Colonic mucosa (tissue), 4 donors: ENCODE measurements at places on chromosomes 16 and 17. TPM values are rescaled to one million over a fixed set of nuclear protein-coding genes. Genes with fewer than 3 reads are reported as not detected.

Gene ZNF785
- 13.3 TPM for total RNA-seq

- peak; percentile 52 for DNase-seq
These were observed 23.6 kb downstream of the RAB40B start for GRCh38 chr17:82674656-82675475.

Gene SOX15
- total RNA-seq = 1.0 TPM

Gene ST6GALNAC2
- total RNA-seq = 3.8 TPM

- peak; percentile 67 for DNase-seq
These were observed 14.3 kb downstream of the SLC16A3 start for GRCh38 chr17:82242977-82243647.

Gene C1QTNF8
- not detected for total RNA-seq

- no peak for DNase-seq
These were observed 9.2 kb downstream of the CHD3 start for GRCh38 chr17:7897773-7898172.

- no peak for DNase-seq
These were observed 2.1 kb downstream of the NMT1 start for GRCh38 chr17:45063198-45063597.

Gene PRKCB
- 10.7 TPM for total RNA-seq

Gene CRYM
- total RNA-seq = 14.0 TPM

Gene GNG13
- total RNA-seq = 0.24 TPM

GRCh38 chr17:12680407-12680897 lies 14.8 kb downstream of the MYOCD start:
- no peak for DNase-seq

Gene MT3
- 3.6 TPM for total RNA-seq

DNA sequence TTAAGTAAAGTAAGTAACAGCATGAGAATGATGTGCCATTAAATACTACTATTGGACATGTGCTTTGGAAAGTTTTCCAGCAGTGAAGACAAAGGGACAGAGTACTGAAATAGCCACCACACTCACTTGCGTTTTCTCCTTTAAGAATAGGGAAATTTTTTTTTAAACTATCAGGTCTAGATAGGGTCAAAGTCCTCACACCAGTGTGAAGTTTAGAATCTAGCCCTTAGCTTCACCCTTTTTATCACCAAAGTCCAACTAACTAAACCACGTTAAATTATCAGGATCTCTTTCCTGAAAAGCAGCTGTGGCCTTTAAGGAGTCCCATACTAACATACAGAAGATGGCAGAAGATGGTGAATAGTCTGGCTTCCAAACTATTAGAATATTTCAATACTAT lies 180.9 kb downstream of the ZNF18 start:
- no peak for DNase-seq

Gene ABCA5
- total RNA-seq = 20.8 TPM

DNA sequence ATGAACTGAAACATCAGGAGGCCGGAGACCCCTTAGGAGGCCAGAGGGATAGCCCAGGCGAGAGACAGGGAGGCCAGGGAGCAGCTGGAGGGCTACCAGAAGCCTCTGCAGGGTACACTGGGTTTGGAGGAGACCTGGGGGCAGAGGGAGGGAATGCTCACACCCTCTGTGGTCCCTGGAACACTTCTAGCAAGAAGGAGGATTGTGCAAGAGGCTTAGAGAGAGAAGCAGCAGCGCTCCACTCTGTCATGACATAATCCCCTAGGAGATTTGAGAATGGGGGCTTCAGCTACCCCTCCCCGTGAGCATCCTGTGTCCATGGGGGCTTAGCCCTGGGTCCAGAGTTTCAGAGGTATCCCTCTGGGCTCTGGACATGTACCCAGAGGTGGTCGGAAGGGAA lies 15.8 kb downstream of the GPR142 start:
- no peak for DNase-seq
